M059J (cell line): ENCODE measurements at places on chromosomes 1 and 21.

- no peak for DNase-seq
Measured at GRCh38 chr1:175355414-175355813, 162.8 kb upstream of the KIAA0040 start.

- peak; percentile 19 for DNase-seq
Measured at GRCh38 chr1:28115267-28115666, 26.9 kb upstream of the EYA3 start.

- no peak for DNase-seq
Measured at GRCh38 chr1:211932231-211932932, 101.8 kb upstream of the LPGAT1 start.

GRCh38 chr1:93021539-93022134 lies 57.4 kb upstream of the MTF2 start:
- DNase-seq = peak; percentile 56
